GM04504 (cell line): ENCODE measurements at places on chromosomes 6 and 20.

DNA sequence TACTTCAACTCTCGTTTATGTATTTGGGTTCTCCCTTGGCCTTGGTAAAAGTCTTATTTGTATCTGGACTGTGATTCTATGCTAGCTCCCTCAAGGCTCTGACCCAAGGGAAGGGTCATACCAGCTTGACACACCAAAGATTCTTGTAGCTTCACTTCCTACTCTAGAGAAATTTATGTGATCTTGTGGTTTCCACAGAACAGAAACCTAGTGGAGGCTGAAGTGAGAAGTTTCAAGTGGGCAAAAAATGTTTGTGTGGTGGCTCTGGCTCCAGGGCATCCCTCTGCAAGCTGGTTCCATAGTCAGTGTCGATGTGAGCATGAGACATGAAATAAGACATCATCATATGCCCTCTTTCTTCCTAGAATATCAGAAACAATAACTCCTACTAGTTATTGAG lies 48.1 kb upstream of the TNFRSF21 start:
- no peak for DNase-seq

DNA sequence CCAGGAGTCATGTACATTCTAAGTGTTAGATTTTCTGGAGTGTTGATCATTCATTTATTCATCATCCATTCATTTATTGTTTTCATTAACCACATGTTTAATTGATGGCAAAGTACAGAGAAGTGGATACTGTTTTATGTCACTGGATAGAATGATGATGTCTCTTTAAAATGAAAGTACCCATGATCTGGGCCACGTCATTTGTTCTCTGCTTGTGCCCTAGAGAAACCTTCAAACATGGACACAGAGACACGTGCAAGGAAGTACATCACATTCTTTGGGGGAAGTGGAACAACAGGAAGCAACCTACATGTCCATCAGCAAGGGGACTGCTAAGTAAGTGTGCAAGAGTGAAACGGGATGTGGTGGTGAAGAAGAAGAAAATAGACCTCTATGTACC lies 75.8 kb upstream of the TSHZ2 start:
- DNase-seq = no peak

DNA sequence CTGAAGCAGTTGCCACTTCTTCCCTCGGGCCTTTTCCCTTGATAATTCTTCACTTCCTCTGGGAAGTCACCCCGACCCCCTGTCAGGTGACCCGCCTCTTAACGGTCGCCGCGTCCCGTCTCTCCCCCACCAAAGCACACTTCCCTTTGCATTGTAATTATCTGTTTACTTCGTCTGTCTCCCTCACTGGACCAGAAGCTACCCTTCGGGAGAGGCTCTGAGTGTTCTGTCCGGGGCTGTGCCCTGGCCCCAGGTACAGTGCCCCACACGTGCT lies 771 bp upstream of the SNAI1 start:
- no peak for DNase-seq

DNA sequence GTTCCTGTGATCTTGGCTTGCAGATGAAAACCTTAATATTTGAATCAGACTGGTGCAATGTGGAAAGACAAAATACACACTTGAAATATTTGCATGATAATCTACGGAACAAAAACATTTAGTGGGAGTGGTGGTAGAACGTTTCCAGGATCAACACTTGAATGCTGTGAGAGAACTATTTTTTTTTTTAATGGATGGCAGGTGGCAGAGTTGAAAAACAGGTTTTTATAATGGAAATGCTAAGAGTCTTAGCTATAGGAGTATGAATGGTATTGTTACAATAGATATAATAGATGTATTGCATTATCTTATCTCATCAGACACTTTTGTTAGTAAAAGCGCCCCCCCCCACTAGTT lies 49.2 kb downstream of the CDKAL1 start:
- no peak for DNase-seq

DNA sequence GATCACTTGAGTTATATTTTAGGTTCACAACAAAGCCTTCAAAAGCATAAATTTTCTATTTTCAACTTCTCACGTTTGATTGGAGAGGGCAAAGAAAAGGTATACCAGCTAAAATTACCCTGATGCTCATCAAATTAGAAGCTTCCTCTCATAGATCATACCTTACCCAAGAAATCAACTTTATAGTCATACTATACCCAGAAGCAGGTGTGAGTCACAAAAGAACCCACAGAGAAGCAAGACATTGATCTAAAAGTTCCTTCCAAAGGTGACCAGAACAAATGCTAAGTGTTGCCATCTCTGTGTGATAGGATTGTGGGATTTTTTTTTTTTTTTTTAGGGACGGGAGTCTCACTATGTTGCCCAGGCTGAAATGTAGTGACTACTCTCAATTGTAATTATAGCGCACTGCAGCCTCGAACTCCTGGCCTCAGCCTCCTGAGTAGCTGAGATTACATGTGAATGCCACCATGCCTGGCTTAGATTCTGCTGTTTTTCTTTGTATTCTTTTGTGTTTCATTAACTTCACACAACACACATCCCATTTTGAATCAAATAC lies 3.3 kb downstream of the EIF2S2 start:
- no peak for DNase-seq

DNA sequence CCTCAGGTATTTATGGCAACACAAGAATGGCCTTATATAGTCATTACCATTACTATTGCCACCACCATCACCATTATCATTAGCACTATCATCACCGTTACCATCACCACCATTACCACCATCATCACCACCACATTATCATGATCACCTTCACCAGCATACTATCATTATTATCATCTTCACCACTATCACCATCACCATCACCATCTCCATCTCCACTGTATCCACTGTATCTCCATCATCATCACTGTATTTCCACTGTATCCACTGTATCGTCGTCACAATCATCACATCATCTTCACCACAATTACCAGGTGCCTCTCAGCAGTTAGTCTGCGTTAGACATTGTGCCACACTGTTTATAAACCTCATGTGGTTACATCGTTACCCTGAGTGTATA lies 45.3 kb downstream of the GGTLC1 start:
- no peak for DNase-seq

GRCh38 chr6:105305521-105305920 lies 97.4 kb downstream of the PREP start:
- no peak for DNase-seq

DNA sequence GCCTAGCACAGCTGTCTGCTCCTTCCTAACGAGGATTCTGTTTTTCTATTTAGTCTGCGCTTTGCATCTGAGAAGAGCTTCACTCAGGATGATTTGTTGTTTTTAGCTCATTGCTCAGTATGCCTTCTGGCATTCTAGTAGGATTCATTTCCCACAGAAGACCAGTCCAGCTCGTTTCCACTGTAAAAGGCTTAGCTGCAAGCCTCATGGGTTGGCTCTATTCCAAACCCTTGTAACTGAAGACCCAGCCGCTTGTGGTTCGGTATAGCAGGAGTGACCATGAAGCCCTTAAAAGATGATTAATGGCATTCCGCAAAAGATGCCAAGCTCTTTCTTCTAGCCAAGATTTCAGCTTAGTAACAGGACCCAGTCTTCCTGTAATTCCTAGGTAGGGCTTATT lies 7.2 kb downstream of the ADGRF1 start:
- peak; percentile 97 for DNase-seq

DNA sequence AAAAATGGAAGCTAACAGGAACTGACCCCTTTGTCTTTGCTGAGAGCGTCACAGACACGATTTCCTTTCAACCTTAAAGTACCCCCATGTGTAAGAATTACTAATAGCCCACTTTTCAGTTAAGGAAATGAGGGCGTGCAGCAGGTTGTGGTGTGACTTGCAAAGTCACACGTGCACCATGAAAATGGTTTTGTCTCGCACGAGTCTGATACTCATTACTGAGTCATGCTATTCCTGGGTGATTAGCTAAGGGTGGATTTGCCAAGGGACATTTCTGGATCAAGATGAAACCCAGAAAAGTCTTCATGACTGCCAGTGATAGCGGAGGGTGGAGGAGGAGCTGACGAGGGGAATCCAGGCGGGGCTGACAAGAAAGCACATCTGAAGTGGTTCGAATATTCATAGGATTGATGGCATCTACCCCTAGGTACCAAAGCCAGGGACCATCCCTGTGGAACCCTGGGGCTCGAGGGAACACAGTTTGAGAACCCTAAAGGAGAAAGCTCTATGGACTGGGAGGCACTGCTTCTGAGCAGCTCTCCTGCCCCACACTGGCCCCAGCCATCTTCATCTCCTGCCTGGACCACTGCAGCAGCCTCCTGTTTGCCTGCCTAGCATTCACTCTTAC lies 12.1 kb upstream of the NFATC2 start:
- peak; percentile 88 for DNase-seq

- DNase-seq = no peak
Observed at GRCh38 chr20:9572670-9573069, 58.3 kb downstream of the LAMP5 start.

- DNase-seq = no peak
Observed at GRCh38 chr6:159935633-159936032, 33.2 kb upstream of the IGF2R start.

- DNase-seq = no peak
Observed at GRCh38 chr6:112362027-112362795, 15.1 kb downstream of the RFPL4B start.

GRCh38 chr6:88512951-88513350 lies 346.8 kb upstream of the CNR1 start:
- no peak for DNase-seq

DNA sequence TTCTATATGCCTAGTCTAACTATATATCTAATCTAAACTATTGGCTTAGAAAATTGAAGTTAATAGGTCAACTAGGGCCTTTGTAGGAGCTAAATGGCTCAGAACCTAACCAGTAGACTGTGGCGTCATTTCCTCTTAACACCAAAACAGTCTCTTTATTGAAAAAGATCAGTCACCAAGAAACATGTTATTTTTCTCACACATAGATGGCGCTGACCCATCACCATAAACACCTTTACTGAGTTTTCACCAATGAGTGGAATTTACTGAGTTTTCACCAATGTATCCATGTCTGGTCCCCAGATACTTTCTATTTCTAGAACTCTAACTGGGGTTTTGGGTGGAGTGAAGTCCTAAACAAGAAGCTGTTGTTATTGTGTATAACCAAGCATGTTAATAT lies 636.0 kb downstream of the BCKDHB start:
- DNase-seq = no peak

GRCh38 chr20:11520596-11520995 lies 397.1 kb upstream of the BTBD3 start:
- no peak for DNase-seq

- no peak for DNase-seq
Observed at GRCh38 chr20:52837378-52837777, 134.8 kb upstream of the TSHZ2 start.

DNA sequence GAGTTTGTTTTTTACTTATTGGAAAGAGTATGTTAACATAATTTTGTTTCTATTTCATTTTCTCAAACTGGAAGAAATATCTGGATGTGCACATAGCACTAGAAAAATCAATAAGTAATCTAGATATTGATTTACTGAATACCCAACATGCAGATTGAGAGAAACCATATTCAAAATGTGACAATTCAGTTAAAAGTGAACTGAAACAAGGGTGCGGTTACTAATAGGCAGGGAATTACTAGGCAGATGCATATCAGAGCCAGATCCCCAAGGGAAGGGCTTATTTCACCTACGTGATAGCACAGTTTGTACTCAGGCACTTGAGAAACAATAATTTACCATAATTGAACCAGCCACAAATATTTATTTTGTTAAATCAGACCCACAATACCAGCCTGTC lies 493.1 kb upstream of the FLRT3 start:
- no peak for DNase-seq

DNA sequence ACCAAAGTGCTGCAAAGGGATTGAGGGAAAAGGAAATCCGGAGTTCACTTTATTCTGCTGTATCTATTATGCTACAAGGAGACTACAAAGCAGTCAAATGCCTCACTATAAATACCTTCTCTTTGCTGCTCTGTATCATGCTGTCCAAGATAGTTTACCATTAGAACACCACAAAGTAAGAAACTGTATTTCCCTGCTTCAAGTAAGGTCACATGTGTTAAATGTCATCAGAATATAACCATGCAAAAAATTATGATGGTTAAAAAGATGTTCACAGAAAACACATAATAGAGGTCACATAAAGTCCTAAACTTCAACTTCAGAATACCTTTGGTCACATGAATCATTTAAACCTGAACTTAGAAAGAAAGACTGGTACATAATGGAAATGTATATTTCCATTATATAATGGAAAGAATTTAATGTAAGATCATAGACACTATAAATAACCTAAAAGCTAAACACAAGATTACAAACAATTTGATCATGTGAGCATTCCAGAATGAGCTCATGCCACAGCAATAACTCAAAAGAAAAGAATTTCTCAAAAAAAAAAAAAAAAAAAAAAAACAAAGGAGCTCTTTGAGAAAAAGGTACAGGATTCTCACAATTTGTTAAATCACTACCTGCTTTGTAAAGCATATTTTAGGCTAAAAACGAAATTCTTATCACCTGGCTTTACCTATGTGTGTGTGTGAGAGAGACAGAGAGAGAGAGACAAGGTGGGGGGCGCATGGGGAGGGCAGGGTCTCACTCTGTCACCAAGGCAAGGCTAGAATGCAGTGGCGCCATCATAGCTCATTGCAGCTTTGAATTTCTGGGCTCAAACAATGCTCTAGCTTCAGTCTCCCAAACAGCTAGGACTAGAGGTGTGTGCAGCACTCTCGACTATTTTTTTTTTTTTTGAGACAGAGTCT lies 58.7 kb downstream of the KIF13A start:
- no peak for DNase-seq

DNA sequence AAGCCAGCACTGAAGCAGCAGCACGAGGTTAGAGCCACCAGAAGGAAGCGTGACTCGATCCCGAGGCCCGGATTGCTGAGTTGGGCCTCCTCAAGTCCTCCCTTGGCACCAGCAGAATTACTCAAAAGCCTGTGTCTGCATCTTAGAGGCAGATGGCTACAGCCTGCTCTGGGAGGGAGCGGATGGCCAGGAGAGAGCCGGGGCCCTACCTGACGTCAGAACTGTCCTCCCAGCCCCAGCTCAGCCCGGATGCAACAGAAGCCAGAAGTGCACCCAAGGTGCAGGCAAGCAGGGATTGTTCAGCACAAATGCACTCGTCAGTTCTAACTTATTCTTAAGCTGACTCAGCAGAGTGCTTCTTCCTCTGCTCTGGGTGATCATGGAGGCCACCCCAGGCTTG lies 155.5 kb upstream of the RPS6KA2 start:
- DNase-seq = no peak

- no peak for DNase-seq
Observed at GRCh38 chr6:20861481-20861880, 327.2 kb downstream of the CDKAL1 start.
